ENCODE measurements at places on chromosomes 4 and X.

- DNase-seq, result no peak
Measured at GRCh38 chrX:134898440-134898839, 92.4 kb upstream of the SMIM10 start.

DNA sequence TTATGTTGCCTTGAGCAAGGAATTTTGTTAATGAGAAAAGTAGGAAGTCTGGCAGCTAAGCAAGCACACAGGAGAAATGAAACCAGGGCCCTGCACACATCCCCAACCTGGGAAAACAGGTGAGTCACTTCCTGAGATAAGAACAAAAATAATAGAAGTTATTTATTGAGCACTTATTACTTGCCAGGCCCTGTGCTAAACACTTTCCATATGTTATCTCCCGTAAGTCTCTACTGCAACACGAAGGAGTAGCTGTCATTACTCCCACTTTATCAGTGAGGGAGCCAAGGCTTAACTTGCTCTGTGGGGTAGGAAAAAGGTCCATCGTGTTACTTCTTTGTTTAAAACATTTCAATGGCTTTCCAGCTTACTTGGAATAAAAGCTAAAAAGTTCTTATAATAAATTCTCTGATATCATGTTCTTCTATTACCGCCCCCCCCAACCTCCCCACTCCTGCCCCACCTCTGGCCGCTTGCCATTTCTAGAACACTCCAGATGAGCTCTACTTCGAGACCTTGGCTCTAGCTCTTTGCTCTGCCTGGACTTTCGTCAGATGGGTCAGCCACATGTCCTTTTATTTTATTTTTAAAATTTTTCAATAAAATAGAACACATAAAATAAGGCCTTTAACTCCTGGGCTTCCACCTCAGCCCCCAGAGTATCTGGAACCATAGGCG lies 36.3 kb upstream of the PLAC8 start:
- no peak for DNase-seq

GRCh38 chr4:137583671-137584070 lies 51.4 kb upstream of the PCDH18 start:
- DNase-seq, result no peak

DNA sequence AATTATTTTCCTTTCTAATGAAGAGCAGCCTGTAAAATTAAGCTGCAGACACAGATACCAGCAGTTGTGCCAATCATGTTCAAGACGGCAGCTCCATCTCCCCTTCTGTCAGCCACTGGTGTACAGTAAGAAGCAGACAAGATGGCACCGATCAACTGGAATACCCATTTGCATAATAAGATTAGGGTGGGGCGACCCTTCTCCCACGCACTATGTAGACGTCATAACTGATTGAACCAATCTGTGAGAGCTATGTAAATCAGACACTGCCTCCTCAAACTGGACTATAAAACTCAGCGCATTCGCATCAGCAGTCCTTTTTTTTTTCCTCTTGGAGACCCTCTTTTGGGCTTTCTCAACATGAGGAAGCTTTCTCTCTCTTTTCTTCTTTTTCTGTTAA lies 40.4 kb upstream of the INTS6L start:
- no peak for DNase-seq

GRCh38 chr4:55910140-55910539 lies 38.6 kb upstream of the CEP135 start:
- no peak for DNase-seq

GRCh38 chrX:115030625-115031024 lies 13.2 kb upstream of the IL13RA2 start:
- no peak for DNase-seq

All from right forelimb (tissue), 1 donor.